ENCODE measurements at places on chromosomes 3 and 15.
A peak's percentile ranks its signal among the peaks of the same experiment; 100 is the strongest.

GRCh38 chr15:34628577-34629152 is 45.2 kb upstream of the GOLGA8B start:
- DNase-seq, result no peak

GRCh38 chr3:126268866-126269265 is 88.3 kb downstream of the KLF15 start:
- DNase-seq, result no peak

- DNase-seq, result peak; percentile 30
These were observed 107.1 kb upstream of the C15orf61 start for GRCh38 chr15:67413770-67414390.

GRCh38 chr15:77402740-77403379 is 17.0 kb downstream of the PEAK1 start:
- DNase-seq, result peak; percentile 88

GRCh38 chr3:142028243-142028777 is 121.0 kb downstream of the TFDP2 start:
- peak; percentile 80 for DNase-seq

GRCh38 chr3:106197532-106198194 is 328.9 kb upstream of the CBLB start:
- DNase-seq, result no peak

- DNase-seq, result no peak
These were observed 42.6 kb downstream of the MGLL start for GRCh38 chr3:127779747-127780146.

GRCh38 chr3:178735032-178735674 is 198.9 kb downstream of the KCNMB2 start:
- DNase-seq, result no peak

- no peak for DNase-seq
These were observed 19.7 kb downstream of the FOXP1 start for GRCh38 chr3:71563827-71564226.

- no peak for DNase-seq
These were observed 14.8 kb upstream of the SEMA5B start for GRCh38 chr3:123042413-123042812.

- no peak for DNase-seq
These were observed 361.0 kb upstream of the NECTIN3 start for GRCh38 chr3:110710603-110711002.

- peak; percentile 30 for DNase-seq
These were observed 33.0 kb upstream of the SLC12A8 start for GRCh38 chr3:125245521-125245920.

DNA sequence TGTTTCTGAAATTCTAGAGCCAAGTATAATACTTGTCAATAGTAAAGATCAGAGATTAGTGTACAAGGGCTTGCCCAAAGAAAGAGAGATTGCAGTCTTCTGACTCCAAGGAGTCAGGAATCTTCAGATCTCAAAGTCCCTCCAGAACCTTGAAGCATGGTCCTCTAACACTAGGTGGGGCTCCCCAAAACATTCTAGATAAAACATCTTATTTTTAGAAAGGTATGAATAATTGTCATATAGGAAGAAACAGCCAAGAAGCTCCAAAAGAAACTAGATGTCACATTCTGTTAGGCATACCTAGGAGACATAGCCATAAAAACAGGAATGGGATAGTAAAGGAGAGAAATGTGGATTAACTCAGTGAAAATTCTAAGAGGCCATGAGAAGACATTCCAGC is 10.7 kb downstream of the MUC13 start:
- DNase-seq, result peak; percentile 51

- DNase-seq, result no peak
These were observed 127.4 kb downstream of the NR2E3 start for GRCh38 chr15:71937650-71938311.

GRCh38 chr3:111617406-111617805 is 22.3 kb upstream of the ZBED2 start:
- no peak for DNase-seq

GRCh38 chr3:195591852-195592251 is 8.1 kb upstream of the APOD start:
- no peak for DNase-seq

DNA sequence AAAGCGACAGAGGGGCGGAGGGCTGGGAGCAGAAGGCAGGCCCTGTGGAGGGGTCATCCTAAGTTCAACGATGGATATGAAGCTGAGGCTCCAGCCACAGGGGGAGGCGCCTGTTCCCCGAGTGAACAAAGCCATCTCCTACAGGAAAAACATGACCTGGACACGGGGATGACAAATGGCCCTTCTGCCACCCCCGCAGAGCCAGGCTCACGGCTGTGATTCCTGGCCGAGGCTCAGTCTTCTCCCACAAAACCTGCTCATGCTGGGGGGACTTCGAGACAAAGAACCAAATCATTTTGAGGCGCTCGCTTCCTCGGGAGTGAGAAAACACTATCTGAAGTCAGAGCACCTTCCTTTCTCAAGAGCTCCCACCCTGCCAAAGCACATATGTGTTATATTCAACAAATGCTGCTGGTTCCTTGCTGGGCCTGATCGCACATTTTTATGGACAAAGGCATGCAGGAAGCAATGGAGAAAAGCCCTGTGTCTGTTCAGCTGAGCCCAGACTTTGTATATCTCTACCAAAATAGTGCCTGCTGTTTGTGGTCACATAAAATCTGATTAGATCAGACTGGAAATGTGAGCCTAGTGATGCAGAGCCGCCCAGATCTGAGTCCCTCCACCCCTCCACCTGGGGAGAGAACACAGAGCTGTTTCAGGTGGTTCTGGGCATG is 5.6 kb downstream of the RBP1 start:
- DNase-seq, result peak; percentile 13

GRCh38 chr3:121730940-121731687 is 18.4 kb downstream of the GOLGB1 start:
- DNase-seq, result no peak

GRCh38 chr3:40396406-40396805 is 9.4 kb downstream of the ENTPD3 start:
- no peak for DNase-seq

DNA sequence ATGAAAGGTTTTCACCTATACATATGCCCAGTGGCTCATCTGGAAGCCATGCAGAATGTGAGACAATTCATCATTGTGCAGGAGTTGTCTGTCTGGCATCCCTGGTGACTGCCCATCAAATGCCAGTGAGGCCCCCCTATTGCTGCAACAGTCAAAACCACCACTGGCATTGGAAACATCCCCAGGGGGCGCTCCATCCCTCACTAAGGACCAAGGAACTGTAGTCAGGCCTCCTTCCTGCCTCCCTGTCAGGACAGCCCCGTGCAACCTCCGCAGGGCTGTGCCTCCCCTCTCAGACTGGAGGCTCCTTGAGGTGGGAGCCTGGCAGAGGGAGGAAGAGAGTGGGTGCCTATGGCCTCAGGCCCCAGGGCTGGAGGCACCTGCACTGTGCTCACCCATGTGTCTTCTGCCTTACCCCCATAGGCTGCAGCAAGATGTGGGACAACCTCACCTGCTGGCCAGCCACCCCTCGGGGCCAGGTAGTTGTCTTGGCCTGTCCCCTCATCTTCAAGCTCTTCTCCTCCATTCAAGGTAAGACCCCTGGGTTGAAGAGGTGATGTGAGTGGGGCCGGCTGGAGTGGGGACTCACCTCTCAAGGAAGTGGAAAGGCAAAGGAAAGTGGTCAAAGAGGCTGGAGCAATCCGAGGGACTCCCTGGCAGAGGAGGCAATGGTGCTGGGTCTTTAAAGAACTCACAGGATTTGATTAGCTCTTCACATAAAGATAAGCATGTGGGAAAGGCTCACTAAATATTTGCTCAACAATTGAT is 16.5 kb downstream of the VIPR1 start:
- DNase-seq, result no peak

- no peak for DNase-seq
These were observed 44.9 kb upstream of the ZNF385D start for GRCh38 chr3:21795921-21796320.

DNA sequence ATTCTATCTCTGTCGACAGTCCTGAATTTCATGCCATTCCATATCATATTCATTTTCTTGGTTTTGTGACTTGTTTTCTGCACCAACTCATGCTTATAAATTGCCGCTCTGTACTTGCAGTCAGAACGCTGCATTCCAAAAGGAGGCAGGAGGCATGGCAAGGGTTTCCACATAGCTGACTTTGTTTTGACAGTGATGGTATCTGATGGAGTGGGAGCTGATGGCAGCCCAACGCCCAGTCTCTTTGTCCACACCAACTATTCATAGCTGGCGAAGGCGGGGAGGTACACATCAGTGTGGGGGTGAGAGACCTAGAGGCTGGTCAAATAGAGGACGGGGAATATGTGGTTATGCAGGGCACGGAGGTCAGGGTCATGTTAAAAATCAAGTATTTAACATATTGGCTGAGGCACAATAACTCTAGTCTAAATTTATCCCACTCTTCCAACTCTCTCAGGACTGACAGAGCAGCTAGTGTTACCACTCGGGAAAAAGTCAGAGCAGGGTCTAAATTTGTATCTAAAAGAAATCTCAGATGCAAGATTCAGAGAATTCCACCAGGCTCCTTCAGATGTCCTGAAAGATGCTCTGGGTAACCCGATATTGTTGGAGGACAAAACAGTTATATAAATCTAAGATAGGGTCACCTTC is 67.8 kb upstream of the ATP13A3 start:
- DNase-seq, result no peak

GRCh38 chr3:62084558-62084957 is 288.8 kb downstream of the FEZF2 start:
- DNase-seq, result peak; percentile 21

DNA sequence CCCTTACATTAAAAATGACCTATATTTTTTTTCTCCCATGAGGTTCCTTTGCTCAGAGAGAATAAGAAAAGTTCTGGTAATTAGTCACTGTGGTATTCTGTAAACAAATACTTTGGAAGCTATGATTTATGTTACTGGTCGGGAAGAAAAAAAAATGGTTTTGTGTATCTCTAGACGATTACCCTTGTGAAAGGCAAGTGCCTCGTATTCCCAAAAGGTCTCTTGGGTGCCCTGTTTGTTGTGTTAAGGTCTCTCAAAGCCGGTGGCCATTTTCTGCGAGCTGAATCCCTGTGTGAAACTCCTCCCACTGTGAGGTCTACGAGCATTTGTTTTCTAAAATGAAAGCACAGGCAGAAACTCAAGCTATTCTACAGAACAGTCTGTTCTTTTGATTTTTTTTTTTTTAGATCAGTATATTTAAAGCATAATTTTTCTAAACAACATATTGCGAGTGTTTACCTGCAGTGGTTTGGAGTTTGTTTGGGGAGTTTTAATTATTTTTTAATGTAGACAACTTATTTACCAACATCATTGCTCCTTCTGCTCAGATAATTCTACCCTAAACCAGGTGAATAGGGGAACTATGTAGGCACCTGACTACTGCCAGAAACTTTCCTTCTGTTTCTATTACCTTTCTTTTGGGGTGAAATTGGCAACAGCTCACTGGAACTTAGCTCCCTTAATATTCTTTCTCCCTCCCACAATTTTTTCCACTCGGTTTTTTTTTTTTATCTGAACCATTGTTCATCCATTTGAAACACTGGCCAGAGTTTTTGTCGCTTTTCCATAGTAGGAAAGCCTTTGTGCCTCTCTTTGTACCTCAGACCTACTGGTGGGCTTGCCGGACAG is 44.0 kb downstream of the ZBTB38 start:
- peak; percentile 85 for DNase-seq

DNA sequence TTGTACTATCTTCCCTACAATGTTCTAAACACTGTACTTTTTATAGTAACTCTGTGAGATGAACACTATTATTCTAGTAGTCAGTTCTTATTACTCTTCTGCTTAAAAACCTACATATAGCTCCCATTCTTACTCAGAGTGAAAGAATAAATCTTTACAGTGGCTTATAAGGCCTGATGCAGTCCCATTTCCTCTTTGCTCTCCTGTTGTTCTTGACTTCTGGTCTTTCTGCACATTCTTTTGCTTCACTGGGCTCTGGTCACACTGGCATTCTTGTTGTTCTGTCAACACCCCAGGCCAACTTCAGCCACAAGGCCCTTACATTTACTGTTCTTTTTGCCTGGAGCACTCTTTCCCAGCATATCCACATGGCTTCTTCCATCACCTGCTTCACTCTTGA is 58.2 kb upstream of the TP63 start:
- DNase-seq, result peak; percentile 24

DNA sequence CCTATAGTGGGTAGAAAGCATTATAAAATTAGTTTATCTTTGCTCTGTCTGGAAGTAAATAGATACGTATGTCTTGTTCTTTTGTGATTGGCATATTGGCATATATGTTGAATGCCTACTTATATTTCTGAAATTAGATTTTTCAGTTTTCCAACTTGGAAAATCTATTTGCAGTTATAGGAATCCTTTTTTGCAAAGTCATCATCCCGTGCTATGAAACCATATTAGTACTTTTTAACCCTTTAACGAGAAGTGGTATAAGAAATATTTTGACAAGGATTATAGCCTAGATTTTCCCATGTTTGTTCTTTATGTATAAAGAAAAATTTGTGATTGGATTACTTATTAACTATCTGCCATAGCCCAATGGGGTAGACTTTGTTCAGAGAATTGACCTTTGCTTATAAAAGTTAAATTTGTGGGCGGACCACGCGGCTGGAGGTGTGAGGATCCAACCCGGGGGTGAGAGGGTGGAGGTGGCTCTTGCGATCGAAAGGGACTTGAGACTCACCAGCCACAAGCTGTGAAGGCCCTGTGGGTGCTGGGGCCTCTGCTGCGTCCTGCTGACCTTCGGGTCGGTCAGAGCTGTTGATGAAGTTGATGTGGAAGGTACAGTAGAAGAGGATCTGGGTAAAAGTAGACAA is 5.9 kb downstream of the LRRC28 start:
- DNase-seq, result no peak

DNA sequence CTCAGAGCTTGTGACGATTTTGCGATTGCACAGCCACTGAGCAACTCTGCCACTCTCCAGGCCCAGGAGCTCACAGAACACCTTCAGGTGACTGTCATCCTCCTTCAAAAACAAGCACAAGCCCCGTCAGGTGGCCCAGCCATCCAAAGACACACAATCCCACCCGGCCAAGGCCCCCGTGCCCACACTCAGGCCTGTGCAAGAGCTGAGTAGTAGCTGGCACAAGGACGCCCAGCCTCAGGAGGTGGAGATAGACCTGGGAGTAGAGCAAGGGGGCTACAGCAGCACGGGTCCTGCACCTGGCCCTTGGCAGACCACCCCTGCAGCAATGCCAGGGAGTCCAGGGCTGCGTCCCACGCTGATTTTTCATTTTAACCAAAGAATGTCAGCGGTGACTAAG is 34.6 kb downstream of the MYO5C start:
- no peak for DNase-seq

- DNase-seq, result peak; percentile 96
These were observed 52.5 kb upstream of the AMOTL2 start for GRCh38 chr3:134426660-134427181.

DNA sequence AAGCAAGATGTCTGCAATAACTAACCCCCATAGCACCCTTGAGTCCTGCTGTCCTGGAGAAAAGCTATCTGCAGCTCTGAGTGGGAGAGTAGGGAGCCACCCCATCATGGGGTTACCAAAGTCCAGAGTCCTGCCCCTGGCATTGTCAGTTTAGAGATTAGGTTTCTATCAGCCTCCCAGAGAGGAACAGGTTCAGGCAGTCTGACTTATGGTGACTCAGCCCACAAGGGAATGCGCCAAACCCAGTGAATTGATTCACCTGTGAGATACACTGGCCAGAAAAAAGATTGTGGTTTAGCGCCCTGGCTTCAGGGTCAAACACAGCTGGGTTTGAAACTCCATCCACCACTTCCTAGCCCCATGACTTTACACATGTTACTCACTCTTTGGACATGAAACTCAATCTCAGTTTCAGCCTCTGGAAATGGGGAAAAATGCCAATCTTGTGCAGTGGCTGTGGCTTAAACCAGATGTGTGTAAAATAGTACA is 263.6 kb upstream of the HES1 start:
- peak; percentile 63 for DNase-seq

- DNase-seq, result no peak
These were observed 2.6 kb upstream of the ACOX2 start for GRCh38 chr3:58539626-58540025.

GRCh38 chr15:66593219-66593780 is 27.5 kb upstream of the LCTL start:
- DNase-seq, result no peak
